ENCODE measurements at places on chromosomes 5 and 9.

- no peak for DNase-seq
Observed at GRCh38 chr9:132238992-132239391, 77.1 kb downstream of the NTNG2 start.

DNA sequence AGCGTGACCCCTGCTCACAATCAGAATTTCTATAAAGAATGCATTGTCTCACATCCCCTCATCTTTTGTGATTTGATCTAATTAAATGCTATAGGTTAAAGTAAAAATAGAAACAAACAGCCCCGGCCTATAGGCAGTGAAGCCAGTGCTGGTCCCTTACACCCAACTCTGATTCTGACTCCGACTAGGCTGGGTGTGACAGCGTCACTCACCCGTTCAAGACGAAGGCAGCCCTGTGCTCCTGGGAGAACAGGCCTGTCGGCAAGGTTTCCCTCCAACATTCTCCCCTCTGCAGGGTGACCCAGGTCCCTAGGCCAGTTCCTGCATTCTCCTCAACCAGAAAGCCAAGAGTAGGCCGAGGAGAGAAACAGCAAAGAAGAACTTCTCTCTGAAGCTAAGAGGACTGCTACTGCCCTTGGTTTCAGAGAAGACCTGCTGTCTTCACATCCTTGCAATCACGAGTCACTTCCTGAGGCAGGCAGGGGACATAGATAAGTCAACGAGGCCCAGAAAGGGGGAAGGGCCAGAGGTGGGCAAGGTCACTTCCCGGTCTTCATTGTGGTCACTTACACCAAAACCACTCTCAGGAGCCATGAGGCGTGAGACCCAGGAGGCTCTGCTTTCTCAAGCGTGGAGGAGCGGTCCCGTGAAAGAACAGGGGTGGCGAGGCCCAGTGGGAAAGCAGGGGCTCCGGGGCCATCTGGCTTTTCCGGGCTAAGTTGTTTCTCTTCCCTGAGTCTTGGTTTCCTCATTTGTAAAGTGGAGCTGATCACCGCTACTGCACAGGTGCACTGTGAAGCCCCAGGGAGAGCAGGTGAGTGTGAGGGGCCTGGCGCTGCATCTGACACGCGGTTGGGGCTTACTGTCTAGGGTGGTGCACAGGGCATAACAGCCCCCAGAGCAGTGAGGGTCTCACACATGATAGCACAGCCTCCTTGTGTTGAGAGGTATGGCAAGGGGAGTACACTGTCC lies 200.8 kb downstream of the CRB2 start:
- no peak for DNase-seq

- DNase-seq, result no peak
Observed at GRCh38 chr5:81182396-81183390, 50.4 kb upstream of the CKMT2 start.

GRCh38 chr9:101403516-101404285 lies 5.0 kb downstream of the ZNF189 start:
- no peak for DNase-seq

- DNase-seq, result no peak
Observed at GRCh38 chr5:95411474-95411873, 20.3 kb downstream of the FAM81B start.

- DNase-seq, result no peak
Observed at GRCh38 chr5:138950421-138951031, 75.4 kb upstream of the LRRTM2 start.

DNA sequence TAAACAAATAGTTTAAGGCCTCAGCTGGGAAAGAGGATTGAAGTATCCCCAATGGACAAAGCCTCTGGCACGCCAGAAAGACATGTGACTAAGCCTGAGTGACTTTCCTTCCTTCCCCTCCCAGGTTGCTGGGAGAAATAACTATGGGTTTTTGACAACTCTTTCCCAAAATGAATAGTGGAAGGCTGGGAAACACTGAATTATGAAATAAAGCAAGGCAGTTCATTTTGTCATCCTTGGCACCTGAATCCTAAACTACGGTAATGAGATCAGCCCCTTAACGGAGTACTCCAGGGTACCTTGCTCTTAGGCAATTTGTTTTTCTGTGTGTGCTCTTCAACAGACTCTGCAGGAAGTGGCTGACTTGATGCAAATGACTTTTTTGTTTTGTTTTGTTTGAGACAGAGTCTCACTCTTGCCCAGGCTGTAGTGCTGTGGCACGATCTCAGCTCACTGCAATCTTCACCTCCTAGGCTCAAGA lies 75.2 kb downstream of the LMNB1 start:
- DNase-seq, result no peak

DNA sequence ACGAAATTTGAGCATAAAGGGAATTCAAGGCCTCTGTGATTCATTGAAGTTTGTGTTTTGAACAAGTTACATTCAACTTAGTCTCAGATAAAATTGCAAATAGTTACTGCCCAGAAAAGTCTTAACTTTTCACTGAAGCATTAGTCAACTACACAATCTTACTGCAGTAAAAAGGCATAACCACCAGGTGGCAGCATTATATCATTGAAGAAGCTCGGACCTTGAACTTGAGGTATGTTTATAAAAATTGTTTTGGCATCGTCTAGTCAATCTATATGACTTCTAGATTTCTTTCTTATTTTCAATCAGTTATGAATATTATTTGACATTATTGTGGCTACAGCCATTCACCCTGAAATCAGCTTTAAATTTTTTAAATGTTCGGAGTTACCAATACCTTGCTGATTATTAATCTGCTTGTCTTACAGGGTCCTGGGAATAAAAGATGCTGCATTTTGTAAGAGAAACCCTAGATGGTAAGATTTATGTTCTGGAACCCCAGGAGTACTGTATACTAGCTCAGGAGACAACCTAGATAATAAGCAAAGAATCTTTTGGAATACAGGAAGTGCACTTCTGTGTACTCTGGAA lies 83.9 kb upstream of the GRAMD2B start:
- peak; percentile 67 for DNase-seq

- DNase-seq, result no peak
Observed at GRCh38 chr5:98721231-98721928, 52.1 kb upstream of the RGMB start.

GRCh38 chr5:129441096-129441495 lies 19.0 kb upstream of the ADAMTS19 start:
- no peak for DNase-seq

DNA sequence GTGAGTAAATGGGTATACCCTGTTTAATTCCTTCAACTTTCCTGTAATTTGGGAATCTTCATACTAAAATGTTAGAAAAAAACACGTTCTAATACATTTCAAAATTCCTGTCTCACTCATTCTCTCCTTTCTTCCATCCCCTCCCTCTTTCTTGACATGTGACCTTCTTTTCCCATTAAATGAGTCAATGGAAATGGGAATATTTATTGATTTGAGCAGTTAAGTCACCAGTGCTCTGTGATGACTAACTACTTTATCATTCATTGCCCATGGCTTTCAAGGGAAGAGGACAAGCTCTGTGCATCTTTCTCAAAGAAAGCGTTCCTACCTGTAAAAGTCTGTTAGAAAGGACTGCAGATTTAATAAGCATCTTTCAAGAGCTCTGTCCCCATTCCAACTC lies 144.4 kb upstream of the MAP3K1 start:
- no peak for DNase-seq

- no peak for DNase-seq
Observed at GRCh38 chr5:174231956-174232487, 186.5 kb downstream of the NSG2 start.

DNA sequence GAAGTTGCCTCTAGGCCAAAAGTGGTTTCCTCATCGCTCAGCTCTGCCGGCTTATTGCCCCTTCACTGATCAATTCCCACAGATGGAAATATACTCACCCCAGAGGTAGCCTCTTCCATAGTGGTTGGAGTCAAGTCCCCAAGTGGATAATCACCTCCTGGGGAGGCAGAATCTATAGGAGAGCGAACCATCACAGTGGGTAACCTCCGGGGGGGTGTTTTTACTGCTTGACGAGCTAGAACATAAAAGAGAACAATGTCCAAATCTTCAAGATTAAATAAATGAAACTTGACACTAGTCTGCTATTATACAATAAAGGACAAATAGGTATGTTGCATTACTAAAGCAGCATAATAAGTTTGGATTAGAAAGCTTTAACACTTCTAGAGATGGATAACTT lies 9.3 kb downstream of the BRD8 start:
- no peak for DNase-seq

- no peak for DNase-seq
Observed at GRCh38 chr9:72583370-72583769, 62.0 kb downstream of the TMC1 start.

DNA sequence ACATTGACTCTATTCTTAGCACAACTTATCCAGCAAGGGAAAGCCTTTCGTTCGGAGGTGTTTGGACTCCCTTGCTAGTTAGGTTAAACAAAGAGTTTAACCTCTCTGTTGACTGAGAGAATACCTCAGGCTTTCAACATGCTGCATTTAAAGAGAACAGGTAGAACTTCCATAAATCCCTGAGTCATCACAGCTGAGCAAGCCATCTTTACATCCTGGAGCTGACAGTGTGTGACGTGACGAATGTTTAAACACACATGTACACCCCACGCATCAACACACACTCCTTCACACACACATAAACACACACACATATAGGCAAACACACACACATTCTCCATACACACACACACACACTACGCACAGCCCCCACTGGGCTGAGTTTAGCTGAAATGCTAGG lies 152.8 kb downstream of the ADAMTS12 start:
- DNase-seq, result no peak

- no peak for DNase-seq
Observed at GRCh38 chr9:127107171-127107928, 15.1 kb downstream of the ANGPTL2 start.

DNA sequence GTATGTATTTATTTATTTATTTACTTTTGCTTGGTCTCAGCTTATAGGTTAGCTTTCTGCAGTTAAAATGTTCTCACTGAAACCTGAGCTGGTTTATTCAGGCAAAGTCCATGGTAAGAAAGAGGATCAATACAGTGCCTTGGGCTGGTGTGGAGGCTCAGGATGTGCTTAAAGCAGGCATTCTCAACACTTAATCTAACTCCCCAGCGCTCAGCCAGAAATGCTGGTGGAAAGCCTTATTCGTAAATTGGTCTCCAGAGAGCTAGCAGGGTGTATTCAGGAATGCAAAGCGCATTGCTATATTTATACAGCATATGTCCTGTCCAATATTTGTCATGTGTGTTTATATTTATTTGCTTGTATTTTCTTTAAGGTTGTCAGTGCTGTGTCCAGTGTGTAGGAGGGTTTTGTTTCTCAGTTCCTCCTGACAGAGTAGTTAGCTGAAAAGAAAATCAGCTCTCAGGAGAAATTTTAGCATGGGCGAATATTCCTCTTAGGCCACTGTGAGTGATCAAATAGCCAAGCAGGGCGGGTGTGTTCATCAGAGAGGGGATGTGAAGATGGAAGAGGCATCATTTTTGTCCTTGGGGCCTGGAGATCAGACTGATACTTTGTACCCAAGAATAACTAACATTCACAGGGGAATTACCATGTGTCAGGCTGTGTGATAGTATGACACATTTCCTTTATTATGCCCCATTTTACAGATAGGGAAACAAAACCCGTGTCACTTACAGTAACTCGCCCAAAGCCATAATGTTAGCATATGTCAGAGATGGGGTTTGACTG lies 65.8 kb downstream of the DOCK2 start:
- no peak for DNase-seq

GRCh38 chr9:6788162-6789016 lies 30.6 kb downstream of the KDM4C start:
- peak; percentile 59 for DNase-seq

- no peak for DNase-seq
Observed at GRCh38 chr5:16644301-16644889, 27.6 kb upstream of the RETREG1 start.

DNA sequence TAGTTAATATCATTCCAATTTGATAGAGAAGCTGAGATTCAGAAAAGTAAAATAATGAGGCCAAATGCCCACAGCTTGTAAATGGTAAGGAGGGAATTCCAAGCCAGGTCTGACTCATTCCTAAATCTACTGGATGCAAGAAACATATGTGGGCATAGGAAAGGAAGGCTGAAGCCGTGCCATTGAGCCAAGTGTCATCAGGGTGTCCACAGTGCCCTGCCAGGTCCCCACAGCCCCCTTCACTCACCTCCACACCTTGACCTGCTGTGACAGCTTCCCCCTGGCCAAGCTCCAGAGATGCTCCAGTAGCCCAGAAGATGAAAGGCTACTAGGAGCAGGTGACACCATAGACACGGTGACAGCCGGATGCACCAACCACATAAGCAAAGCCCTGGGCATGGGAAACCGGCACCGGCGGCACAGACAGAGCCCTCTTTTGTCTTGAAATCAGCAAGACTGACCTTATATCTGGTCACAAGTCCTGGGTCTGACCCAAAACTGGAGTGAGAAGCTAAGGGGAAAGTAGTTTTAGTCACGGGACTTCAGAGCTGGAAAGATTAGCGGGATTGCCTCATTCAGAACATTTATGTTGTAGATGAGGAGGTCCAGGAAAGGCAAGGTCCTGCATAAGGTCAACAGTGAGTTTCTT lies 20.1 kb upstream of the FAT2 start:
- no peak for DNase-seq

GRCh38 chr5:60184606-60185005 lies 291.1 kb upstream of the PDE4D start:
- DNase-seq, result no peak

DNA sequence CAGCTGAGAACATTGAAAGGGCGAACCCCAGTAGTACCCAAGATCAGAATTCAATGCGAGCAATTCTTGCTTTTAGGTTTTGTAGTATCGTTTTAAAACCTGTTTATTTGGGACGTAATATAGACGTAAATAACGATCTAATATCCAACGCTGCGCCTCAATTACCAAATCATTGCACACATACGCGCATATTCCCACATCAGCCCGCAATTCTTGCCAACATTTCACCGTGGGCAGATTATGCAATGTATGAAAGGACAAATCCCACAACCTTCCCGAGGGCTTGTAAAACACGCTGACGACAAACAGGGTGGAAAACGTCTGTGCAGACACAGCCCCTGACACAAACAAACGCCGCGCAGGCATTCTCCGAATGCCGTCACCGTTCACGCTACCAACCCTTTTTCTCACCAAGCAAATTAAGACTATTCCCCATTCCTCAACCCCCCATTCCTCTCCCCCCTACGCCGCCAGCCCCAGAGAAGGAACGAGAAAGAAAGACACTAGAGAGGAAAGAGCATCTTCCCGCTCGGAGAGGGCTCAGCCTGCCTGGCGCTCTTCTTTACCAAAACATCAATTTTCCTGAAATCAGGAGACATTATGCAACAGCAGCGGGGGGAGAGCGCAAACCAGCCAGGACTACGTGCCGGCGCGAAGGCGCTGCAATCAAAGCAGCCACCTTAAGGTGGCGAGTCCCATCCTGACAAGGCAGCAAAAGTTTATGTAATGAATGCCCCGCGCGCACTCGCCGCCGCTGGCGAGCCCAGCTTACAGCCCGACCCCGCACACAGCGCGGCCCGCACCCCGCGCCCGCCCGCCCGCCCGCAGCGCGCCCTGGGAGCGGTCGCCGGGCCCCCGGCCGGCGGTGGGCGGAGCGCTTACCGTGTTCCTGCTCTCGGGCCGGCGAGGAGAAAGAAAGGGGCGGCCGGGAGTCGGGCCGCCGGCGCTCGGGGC lies 597 bp downstream of the NFIL3 start:
- peak; percentile 63 for DNase-seq

DNA sequence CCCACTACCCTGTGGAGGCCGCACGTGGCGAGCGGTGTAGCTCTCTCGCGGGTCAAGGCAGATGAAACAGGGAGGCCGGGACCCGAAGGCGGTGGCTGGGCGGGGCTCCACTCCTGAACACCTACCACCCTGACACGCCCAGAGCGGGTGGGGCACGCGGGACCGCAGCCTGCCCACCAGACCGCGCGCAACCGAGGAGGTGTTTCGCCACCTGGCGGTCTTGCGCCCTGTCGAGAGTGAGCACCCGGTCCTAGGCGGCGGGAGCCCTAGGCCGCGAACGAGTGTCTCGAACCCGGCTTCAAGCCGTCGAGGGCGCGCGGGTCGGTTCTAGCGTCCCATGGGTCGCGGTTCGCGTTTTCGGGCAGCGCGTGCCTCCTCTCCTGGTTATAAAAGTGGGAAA lies 2.2 kb upstream of the EXOSC3 start:
- DNase-seq, result no peak

All from HFFc6 (cell line).